ENCODE measurements at places on chromosomes 12 and 14.

DNA sequence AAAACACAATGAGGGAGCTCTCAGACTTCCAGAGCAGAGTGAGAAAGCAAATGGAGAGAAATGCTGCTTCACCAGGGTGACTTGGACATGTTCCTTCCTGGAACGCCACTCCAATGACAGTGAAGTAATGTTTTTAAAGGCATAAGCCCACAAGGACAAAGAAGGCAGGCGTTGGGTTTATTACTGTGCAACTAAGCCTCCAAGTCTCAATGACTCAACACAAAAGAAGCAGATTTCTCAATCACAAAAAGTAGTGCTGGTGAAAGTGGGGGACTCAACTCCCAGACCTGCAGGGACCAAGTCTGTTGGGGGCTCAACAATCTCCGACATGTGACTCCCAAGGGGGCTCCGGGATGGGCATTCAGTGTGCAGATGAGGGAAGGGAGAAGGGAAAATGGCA lies 505.2 kb downstream of the BCL11B start:
- DNase-seq, result no peak

DNA sequence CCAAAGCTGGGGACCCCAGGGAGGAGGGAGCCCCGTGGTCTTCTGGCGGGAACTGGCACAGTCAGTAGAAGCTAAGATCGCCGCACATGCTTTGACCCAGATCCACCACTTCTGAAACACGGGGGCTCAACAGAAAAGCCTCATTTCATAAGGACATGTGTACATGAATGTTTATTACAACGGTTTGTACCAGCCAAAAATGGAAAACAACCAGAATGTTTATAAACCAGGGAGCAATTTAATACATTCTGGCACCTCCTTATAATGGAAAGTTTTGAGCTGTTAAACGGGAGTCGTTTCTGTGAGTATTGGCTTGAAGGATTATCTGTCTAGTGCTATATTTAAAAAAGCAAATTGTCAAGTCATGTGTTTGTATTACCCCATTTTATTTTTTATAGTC lies 7.3 kb upstream of the TMEM179 start:
- DNase-seq, result no peak

DNA sequence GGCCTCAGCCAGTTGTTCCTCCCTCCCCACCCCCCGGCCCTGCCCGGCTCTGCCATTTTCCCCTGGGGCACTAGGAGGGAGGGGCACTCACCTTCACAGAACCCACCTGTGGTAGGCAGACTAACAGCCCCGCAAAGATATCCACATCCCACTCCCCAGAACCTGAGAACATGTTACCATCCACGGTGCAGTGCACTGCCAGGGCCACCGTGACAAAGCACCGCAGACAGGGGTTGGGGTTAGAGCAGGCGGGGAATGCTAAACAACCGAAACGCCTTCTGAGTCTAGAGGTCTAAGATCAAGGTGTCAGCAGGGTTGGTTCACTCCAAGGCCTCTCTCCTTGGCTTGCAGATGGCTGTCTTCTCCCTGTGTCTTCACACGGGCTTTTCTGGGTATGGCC lies 57.4 kb upstream of the NCOR2 start:
- no peak for DNase-seq

GRCh38 chr12:44246482-44247105 lies 410.7 kb downstream of the TMEM117 start:
- DNase-seq, result no peak

DNA sequence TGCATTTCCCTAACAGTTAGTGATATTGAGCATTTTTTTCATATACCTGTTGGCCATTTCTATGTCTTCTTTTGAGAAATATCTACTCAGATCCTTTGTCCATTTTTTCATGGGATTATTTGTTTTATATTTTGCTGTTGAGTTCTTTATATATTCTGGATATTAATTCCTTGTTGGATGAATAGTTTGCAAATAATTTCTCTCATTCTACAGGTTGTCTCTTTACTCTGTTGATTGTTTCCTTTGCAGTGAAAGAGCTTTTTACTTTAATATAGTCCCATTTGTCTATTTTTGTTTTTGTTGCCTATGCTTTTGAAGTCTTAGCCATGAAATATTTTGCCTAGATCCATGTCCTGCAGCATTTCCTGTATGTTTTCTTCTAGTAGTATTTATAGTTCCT lies 11.5 kb upstream of the SLC4A8 start:
- DNase-seq, result no peak

GRCh38 chr14:78974691-78975090 lies 804.5 kb downstream of the NRXN3 start:
- no peak for DNase-seq
